T1000 (cell line): ENCODE measurements at places on chromosomes 7 and 10.
A peak's percentile ranks its signal among the peaks of the same experiment; 100 is the strongest.

- no peak for DNase-seq
Measured at GRCh38 chr7:116653204-116653603, 18.8 kb upstream of the MET start.

DNA sequence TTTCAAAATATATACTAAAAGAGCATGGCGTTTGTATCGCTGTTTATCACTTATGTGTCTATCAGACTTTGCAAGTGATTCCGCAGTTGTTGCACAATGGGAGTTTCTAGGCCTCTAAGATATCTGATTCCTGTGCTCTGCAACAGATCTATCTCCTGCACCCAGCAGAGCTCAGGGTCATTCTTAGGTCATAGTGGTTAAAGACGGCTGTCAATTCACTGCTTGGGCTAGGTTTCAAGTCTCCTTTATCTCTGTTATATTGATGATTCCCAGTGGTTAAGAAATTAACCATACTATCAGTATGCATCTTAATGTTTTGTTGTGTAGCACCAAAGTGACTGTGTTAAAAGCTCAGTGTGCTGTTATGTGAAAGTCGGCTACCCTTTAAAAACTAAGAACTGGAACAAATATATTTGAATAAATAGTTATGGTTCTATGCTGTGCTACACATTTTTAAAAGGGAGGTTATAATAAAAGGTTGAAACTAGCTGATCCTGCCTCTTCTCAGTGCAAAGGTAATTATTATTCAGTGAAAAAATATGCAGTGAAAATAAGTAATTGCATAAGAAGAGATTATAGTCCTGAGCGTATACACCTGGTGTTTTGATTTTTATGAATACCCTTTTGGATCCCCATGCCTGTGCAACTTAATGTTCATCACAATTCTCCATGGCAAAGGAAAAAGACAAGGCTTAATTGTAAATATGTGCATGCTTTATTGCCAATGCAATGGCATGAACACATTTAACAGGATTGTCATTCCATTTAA lies 24.0 kb downstream of the HOXA1 start:
- DNase-seq, result no peak

DNA sequence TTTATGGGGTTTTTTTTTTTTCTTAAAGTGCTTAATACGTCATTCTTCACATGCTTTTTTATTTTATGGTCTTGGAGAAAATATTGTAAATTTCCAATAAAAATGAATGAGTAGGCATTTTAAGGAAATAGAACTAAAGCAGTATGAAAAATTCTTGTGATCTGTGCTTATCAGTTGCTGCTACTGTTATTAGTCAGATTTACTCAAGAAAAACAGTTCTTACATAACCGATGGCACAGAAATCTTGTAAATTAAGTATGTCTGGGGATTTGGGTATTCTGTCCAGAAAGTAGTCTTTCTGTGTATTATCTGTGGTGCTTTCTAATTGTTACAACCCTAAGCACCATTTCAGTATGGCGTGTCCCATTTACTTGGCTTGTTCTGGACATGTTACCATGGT lies 64.7 kb downstream of the LRGUK start:
- no peak for DNase-seq

- no peak for DNase-seq
Measured at GRCh38 chr7:155820246-155820645, 8.0 kb upstream of the SHH start.

DNA sequence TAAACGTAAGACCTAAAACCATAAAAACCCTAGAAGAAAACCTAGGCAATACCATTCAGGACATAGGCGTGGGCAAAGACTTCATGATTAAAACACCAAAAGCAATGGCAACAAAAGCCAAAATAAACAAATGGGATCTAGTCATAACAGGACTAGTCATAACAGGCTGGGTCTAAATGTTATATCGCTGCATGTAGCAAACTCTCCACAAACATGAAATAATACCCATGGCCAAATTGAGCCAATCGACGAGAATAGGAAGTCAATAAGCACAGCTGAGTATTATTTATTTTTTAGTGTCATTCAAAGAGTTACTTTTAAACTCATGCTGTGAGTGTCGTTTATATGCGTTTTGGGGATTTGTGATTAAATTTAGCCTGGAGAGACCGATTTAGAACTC lies 225.1 kb downstream of the TFEC start:
- no peak for DNase-seq

DNA sequence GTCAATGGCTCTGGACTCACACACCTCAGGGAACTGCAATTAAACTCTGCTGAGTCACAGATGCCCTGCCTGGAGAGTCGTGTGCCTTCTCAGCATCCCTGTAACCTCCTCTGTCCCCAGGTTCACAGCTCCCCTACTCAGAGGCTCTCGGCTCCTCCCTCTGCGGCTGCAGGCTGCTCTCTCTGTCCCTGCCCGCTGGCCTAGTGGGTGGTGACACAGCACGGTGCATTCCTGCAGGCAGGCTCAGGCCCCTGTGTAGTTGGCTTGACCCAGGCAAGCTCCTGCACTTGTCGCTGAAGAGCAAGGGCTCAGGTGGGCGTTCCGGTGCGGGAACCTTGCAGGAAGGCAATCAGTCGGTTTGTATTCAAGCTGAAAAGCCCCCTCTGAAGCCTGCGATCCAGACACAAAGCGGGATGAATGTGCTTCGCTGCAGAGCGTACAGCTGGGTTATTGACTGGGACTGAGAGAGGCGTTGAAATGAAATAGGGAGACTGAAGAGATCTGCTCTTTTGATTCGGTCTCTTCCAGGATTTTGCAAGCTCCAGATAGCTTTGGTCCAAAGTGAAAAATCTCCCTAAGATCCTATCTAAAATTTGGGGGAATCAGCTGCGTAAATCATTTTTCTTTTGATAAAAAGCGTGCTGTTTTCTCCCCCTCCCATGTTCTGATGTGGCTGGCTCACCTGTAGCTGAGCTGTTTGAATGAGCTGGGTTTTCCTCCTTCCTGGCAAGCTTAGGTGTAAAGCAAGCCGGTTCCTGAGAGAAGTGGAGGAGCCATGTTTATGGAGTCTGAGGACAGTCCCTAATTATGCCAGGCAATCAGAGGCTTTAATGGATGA lies 208.7 kb upstream of the PHYHIPL start:
- DNase-seq, result no peak

DNA sequence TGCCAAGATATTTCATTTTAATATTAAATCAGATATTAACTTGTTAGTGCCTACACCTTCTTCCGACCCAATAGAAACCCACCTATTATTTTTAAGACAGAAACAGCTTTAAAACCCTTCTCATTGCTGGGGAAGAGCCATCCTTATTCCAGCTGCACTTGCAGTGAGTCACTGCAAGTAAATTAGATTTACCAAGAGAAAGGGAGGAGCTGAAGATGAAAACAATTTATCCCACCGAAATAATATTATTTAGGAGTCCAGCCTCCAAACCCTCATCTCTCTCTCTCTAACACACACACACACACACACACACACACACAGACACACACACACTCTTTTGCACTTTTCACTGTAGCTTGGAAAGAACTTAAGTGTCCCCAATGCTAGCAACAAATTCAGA lies 26.9 kb downstream of the TWIST1 start:
- DNase-seq, result no peak

DNA sequence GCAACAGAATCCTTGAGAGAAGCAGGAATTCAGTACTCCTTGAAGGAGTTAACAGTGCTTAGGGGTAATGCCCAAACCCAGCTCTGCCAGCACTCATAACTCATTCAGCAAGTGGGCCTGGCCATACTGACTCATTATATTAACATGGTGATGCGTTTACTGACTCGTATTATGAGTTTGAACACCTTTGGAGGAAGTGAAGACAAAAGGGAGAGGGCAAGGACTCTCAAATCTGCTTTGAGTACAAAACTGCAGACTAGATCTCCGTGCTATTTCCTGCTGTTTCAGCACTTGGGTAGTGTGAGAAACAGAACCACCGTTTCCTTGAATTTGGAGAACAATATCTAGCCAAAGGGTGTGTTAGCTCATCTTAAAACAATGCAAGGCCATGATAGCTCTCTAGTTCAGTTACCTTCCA lies 30.8 kb downstream of the SLC16A9 start:
- DNase-seq, result no peak

DNA sequence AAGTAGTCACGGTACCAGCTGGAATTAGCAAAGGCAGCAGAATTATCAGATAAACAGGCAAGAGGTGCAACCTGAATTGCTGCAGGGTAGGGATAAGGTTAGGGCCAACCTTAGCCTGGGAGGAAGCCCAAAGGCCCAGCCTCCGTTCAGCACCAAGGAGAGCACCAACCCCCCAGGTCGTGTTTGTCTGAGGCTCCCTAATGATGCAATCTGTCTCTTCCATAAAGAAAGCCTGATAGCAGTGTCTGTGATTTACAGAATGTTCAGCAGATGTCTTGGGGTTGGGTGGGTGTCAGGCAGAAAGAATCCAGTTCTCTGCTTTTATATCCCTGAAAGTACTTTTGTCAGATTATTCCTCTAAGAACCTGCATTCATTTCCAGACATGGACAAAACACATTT lies 328.4 kb upstream of the AOAH start:
- DNase-seq, result peak; percentile 25

DNA sequence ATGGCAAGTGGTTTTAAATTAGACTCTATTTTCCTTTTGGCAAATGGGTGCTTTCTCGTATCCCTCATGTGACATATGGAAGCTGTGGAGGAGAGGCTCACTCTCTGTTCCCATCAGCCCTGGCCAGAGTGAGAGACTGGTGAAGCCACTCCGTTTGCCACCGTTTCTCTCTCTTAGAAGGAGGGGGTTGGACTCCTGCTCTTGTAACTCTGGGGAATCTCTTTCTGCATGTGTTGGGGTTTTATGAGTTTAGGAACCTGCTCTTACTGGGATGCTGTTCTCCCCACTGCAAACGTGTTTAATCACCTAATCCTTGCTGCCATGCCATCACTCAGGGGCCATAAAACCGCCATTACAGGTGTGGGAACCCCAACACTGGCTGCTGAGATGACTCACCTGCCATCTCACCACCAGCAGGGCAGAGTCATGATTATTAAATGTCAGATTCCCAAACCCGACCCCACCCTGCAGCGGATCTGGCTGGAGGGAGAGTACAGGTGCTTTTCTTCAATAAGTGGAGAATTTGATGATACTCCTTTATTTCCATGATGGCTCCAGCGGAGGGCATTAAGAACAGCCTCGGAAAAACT lies 103.2 kb downstream of the ADCY1 start:
- DNase-seq, result no peak

GRCh38 chr7:149776848-149777407 lies 3.5 kb upstream of the ZNF467 start:
- no peak for DNase-seq

GRCh38 chr7:100169147-100169850 lies 882 bp upstream of the GAL3ST4 start:
- DNase-seq, result no peak

DNA sequence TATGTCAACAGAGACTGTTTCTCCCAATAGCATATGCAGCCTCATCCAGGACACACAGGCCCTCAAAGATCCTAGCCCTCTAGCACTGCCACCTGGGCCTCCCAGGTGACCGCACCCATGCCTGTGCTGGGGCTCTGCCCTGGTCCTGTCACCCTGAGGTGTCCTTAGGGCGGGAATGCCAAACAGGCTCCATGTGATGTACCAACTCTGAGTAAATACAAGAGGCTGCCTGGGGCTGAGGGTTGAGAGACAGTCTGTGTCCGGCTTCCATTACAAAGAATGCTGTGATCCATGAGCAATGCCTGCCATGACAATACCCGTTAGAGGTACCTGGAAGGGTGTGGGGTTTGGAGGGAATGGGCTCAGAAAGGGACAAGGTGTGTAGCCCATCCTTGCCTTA lies 83.0 kb upstream of the KAT6B start:
- no peak for DNase-seq

- no peak for DNase-seq
Measured at GRCh38 chr7:25758559-25758958, 393.4 kb upstream of the NFE2L3 start.

GRCh38 chr10:80769700-80770160 lies 232.0 kb downstream of the SH2D4B start:
- DNase-seq, result no peak

DNA sequence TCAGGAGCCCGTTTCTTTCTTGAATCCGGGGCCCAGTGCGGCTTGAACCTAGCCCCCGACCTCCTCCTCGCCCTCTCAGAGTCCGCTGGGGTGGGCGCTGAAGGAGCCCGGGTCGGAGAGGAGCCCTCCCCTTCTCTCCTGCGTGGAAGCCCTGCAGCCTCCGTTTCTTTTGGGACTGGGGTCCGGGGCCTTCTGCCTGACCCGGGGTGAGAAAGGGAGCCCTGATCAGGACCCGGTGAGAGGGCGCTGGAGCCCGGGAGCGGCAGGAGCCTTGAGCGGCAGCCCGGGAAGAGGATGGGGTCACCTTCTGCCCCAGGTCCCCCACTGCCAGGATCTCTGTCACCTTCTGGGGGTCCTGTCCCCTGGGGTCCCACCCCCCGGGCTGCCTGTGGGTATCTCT lies 162.3 kb downstream of the ZNF33B start:
- no peak for DNase-seq

GRCh38 chr10:49552277-49552676 lies 13.4 kb upstream of the ERCC6 start:
- DNase-seq, result peak; percentile 62

- no peak for DNase-seq
Measured at GRCh38 chr7:133255486-133255885, 2.6 kb downstream of the EXOC4 start.

DNA sequence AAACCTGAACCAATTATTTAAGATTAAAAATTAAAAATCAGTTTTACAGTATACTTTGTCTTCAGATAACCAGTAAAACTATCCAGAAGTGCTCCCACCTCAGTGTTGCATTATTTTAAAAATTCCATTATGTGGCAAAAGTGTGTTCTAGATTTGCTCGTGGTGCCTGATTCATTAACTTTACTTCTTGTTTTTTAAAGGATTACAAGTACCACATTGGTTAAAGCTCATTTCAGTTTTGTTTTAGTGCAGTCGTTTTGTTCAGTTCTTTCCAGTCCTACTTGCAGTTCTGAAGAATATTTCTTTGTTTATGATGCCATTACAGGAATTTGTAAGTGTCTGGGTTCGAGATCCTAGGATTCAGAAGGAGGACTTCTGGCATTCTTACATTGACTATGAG lies 69.0 kb downstream of the SNX10 start:
- DNase-seq, result no peak

DNA sequence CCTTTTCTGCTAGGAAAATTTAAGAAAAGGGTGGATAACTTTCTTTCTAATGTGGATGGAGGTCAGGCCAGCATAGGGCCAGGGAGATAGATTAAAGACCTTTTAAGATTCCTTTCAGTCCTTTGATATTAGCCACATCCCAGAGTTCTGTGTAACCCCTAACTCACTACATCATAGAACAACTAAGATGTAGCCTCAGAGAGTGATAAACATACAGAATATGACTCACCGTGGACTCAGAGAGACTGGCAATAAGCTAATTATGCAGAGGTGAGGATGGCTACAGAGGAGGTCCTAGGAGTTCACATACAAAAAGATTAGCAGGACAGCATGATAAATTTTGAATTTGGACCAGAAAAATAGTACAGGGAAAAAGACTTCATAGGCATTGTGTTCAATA lies 141.0 kb downstream of the AOAH start:
- no peak for DNase-seq

DNA sequence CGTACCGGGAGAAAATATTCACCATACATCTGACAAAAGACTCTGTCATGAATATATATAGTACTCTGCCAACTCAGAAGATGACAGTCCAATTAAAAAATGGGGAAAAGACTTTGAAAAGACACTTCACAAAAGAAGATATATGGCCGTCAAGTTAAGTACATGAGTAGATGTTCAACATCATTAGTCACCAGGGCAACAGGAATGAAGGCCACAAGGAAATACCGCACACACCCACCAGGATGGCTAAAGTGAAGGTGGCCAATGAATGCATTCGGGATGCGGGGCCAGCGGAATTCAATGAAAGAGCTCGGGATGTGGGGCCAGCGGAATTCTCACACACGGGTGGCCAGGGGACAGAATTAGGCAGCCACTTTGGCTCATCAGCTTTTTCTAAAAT lies 42.2 kb downstream of the MAD1L1 start:
- no peak for DNase-seq

- DNase-seq, result no peak
Measured at GRCh38 chr10:30435073-30435422, 1.1 kb downstream of the MAP3K8 start.
